ENCODE measurements at places on chromosomes 4 and X.

DNA sequence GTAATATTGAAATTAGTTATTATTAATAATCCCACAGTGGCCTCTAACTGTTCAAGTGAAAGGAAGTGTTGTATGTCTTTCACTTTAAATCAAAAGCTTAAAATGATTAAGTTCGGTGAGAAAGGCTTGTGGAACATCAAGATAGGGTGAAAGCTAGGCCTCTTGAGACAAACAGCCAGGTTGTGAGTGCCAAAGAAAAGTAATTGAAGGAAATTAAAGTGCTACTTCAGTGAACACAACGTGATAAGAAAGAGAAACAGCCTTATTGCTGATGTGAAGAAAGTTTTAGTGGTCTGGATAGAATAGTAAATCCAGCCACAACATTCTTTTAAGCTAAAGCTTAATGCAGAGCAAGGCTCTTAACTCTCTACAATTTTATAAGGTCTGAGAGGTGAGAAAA is 42.6 kb upstream of the IL13RA2 start:
- DNase-seq: no peak

GRCh38 chr4:105451346-105451745 is 22.5 kb downstream of the PPA2 start:
- no peak for DNase-seq

GRCh38 chrX:41895826-41896225 is 27.5 kb downstream of the CASK start:
- no peak for DNase-seq

DNA sequence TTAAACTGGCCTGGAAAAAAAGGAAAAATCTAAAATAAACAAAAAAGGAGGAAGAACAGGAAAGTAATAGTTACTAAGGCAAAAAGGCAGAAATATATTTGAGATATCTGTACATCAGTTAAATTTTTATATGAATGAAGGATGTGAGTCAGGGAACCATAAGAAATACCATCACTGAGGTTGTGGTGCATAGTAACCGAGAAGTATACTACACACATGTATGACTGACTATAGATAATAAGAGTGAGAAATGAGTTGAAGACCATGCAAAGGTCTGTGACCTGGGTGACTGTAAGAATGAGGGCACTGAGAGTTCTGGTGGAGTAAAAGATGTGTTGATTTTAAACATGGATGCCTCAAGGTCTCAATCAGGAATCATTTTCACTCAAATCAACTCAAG is 220.6 kb upstream of the FAM241A start:
- no peak for DNase-seq

- no peak for DNase-seq
Observed at GRCh38 chrX:5194806-5195205, 1033.9 kb downstream of the NLGN4X start.

GRCh38 chrX:103687696-103688201 is 1.2 kb upstream of the MORF4L2 start:
- DNase-seq: peak; percentile 82

- no peak for DNase-seq
Observed at GRCh38 chr4:48187813-48188212, 53.8 kb upstream of the TXK start.

DNA sequence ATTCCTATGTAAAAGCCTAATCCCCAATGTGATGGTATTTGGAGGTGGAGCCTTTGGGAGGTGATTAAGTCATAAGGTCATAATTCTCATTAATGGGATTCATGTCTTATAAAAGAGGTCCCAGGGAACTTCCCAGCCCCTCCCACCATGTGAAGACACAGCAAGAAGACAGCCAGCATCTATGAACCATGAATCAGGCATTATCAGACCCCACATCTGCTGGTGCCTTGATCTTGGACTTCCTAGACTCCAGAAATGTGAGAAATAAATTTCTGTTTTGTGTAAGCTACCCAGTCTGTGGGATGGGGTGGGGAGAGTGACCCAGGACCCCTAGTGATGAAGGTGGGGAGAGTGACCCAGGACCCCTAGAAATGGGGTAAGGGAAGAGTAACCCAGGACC is 6.1 kb upstream of the DAPP1 start:
- DNase-seq: no peak

DNA sequence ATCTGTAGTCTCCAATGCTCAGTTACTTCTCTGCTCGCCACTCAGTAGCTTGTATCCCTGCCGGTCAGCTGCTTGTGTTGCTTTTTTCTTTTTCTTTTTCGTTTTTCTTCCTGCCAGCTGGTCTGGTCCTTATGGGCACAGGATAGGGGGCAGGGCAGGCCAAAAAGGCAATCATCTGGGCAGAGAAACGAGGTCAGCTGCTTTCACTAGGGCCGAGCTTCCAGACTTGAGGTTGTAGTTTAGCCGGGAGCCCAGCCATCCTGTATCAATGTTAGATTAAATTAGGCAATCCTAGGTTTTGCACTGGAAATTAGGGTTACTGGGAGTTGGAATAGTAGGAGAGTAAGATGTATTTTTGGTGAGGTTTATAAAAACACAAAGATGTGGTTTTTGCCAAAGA is 3.4 kb downstream of the ARSF start:
- peak; percentile 1 for DNase-seq

DNA sequence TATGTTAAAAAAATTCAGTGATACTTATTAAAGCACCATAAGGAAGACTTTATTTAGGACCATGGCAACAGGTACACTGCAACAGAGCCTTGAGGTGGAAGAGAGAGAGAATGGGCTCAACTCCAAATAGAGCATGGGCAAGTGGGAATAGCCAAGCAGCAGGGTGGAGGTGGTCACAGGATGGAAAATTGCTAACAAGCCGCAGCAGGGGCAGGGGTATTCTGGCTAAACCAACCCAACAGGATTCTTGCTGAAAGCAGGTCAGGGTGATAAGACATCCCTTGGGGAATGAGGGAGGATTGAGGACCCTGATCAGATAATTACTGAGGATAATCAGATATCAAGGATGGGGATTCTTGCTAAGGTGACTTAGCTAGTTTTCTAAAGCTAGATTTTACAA is 177.5 kb downstream of the ZIC3 start:
- no peak for DNase-seq

- DNase-seq: peak; percentile 12
Observed at GRCh38 chr4:164748375-164748774, 5.6 kb upstream of the SMIM31 start.

GRCh38 chr4:11455201-11455835 is 26.6 kb upstream of the HS3ST1 start:
- DNase-seq: no peak

- DNase-seq: no peak
Observed at GRCh38 chrX:48626401-48627298, 29.4 kb downstream of the WDR13 start.

DNA sequence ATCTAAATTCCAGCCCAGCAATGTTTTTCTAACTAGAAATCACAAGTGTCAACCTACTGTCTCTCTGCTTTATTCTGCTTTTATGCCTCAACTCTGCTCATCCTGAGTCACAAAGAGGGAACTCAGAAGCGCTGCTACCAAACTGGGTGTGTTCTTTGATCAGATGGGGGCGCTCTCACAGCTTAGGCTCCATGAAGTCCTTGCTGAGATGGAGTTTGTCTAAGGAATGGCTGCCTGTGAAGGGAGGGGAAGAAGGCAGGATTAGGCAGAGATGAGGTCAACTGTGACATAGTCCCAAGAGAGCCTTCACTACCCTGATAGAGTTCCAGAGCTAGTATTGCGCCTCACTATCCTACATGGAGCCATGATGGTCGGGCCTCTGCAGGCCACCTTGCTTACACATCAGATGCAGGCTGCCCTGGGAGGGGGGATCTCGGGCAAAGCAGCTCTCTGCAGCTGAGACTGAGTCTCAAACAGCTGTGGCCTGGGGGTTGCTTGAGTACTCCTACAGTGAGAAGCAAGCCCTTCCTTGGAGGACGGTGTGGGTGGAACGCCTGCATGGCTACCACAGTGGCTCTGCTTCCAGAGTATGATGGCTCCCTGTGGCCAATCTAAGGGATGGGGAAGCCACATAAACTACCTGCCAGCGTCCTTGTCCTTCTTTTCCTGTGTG is 219.9 kb downstream of the CCNG2 start:
- no peak for DNase-seq

- peak; percentile 4 for DNase-seq
Observed at GRCh38 chrX:118496763-118497079, 1.1 kb downstream of the DOCK11 start.

DNA sequence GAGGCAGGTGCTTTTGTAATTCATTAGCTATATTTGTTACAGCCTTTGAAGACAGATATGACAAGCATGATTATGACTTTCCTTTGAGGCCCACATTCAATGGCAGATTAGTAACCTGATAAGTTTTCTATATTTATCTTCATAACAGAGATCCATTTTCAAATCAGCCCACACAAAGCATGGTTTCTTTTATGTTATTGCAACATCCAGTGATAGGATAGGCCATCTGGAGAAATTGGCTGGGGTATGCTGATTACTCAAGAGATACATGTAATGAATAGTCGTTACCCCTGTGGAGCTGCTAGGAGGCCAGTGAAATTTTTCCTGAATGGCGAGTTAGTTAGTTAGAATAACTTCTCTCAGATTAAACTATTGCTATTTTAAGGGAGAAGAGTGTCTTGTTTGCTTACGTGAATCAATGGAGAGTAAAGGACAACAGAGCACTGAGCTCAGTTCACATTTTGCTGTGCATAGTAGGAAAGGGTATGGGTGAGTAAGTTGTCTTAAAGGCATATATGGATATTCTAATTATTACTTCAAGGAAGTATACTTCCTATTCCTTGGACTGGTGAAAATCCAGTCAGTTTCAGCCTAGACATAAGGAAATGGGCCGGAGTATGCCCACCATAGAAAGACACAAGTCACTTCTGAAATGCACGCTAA is 79.2 kb upstream of the DKK2 start:
- DNase-seq: peak; percentile 43

GRCh38 chr4:110793890-110794554 is 171.1 kb upstream of the PITX2 start:
- no peak for DNase-seq

DNA sequence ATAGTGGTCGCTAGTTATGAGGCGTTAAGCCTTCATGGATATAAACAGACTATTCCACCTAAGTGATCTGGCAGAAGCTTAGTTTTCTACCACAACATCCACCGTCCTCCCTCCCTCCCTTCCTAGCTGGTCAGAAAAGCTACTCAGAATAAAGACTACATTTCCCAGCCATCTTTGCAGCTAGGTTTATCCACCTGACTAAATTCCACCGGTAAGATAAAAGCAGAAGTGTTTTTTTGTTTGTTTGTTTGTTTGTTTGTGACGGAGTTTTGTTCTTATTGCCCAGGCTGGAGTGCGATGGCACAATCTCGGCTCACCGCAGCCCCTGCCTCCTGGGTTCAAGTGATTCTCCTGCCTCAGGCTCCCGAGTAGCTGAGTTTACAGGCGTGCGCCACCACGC is 44.3 kb downstream of the HELT start:
- no peak for DNase-seq

- no peak for DNase-seq
Observed at GRCh38 chrX:125654501-125654900, 334.8 kb downstream of the TEX13C start.

DNA sequence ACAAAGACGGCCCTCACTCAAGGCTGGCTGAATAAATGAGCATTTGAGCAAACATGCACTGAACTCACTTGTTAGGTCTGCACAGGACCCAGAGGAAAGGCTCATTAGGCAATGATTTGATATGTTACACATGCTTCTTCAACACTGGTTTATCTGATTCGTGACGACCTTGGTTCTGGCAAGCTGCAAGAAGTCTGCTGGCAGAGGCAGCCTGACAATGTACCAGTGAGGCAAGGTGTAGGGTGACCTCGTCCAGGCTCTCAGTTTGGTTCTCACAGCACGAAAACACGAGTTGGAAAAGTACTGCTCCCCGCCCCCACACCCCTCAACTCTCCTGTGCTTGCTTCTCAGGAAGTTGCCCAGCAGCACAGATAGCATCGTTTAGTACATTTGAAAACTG is 63.1 kb upstream of the CITED1 start:
- peak; percentile 12 for DNase-seq

DNA sequence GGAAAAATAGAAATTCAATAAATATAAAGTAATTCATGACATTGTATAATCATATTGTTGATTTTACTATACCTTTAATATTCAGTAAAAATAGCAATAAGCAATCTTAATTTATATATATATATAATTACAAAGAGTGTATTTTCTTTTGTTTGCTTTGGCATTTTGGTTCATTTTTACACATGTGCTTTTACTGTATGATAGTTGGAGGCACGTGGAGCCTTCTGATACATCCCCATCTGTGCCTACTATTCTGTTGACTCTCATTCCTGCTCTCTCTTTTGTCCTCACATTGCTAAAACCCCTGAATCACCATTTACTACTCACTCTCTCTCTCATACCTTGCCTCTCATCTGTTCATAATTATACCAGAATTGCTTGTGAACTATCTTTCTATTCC is 106.4 kb upstream of the NDST4 start:
- no peak for DNase-seq

DNA sequence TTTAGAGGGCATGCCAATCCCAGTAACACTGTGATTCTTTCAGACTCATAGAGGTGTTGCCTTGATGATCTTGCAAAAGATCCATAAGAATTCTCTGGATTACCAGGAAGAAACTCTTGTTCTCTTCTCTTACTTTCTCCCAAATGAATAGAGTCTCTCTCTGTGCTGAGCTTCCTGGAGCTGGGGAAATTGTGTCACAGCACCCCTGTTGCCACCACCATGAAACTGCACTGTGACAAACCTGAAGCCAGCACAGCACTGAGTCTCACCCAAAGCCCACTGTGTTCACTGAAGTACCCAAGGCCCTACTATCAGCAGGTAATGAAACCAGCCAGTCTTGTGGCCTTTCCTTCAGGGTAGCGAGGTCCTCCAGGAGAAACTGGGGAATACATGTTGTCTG is 332.7 kb upstream of the FGF16 start:
- no peak for DNase-seq

DNA sequence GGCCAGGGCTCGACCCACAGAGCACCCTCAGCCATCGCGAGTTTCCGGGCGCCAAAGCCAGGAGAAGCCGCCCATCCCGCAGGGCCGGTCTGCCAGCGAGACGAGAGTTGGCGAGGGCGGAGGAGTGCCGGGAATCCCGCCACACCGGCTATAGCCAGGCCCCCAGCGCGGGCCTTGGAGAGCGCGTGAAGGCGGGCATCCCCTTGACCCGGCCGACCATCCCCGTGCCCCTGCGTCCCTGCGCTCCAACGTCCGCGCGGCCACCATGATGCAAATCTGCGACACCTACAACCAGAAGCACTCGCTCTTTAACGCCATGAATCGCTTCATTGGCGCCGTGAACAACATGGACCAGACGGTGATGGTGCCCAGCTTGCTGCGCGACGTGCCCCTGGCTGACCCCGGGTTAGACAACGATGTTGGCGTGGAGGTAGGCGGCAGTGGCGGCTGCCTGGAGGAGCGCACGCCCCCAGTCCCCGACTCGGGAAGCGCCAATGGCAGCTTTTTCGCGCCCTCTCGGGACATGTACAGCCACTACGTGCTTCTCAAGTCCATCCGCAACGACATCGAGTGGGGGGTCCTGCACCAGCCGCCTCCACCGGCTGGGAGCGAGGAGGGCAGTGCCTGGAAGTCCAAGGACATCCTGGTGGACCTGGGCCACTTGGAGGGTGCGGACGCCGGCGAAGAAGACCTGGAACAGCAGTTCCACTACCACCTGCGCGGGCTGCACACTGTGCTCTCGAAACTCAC is 3.6 kb downstream of the MID1IP1 start:
- DNase-seq: no peak

GRCh38 chr4:79362626-79363025 is 36.8 kb upstream of the NAA11 start:
- no peak for DNase-seq

GRCh38 chrX:30643313-30643821 is 9.9 kb upstream of the GK start:
- DNase-seq: peak; percentile 16
